ENCODE measurements at places on chromosomes 7 and 10.

- peak; percentile 96 for DNase-seq
Observed at GRCh38 chr10:73940634-73941221, 29.8 kb downstream of the PLAU start.

- no peak for DNase-seq
Observed at GRCh38 chr10:92997620-92998019, 63.0 kb upstream of the CYP26C1 start.

DNA sequence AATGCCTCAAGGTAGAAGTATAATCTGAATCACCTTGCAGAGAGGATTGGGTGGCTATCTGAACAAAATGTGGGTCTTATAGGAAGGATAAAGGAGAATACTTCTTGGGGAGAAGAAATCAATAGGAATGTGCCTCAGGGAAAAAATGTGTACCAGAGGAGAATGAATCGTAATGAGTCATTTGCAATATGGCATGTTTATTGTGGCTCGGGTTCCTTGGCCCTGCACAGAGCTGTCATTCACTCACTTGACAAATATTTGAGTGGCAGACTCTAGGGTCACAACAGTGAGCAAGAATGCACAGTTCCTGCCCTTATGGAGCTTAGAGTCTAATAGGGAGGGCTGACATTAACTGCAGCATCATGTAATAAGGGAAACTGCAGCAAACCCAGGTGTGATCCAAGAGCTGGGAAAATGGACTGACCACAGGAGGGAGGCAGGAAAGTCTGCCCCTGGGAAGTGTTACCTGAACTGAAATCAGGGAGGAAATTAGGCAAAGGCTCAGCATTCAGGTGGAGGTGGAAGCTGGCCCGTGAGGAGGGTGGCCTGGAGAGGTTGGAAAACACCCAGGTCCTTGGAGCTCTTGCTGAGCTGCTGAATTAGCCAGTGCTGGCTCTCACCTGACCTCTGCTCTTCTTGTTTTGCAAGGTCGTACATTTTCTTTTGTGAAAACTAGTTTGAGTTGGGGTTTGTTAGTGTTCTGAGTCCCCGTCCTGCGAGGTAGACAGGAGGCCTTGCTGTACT is 203.9 kb downstream of the FRMD4A start:
- no peak for DNase-seq

DNA sequence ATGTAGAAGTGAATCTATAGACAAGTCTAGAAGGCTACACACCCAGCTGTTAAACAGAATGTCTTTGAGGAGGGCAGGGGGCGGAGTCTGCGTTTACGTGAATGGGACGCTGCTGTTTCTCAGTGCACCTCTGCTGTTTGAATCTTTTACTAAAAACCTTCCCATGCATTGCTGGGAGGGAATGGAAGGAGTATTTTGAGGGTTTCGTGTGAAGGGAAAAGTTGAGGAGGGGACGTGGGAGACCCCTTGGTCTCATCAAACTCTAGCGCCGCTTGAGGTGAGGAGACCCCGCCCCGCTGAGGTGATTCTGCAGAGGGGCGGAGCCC is 492 bp upstream of the VCL start:
- DNase-seq = no peak

DNA sequence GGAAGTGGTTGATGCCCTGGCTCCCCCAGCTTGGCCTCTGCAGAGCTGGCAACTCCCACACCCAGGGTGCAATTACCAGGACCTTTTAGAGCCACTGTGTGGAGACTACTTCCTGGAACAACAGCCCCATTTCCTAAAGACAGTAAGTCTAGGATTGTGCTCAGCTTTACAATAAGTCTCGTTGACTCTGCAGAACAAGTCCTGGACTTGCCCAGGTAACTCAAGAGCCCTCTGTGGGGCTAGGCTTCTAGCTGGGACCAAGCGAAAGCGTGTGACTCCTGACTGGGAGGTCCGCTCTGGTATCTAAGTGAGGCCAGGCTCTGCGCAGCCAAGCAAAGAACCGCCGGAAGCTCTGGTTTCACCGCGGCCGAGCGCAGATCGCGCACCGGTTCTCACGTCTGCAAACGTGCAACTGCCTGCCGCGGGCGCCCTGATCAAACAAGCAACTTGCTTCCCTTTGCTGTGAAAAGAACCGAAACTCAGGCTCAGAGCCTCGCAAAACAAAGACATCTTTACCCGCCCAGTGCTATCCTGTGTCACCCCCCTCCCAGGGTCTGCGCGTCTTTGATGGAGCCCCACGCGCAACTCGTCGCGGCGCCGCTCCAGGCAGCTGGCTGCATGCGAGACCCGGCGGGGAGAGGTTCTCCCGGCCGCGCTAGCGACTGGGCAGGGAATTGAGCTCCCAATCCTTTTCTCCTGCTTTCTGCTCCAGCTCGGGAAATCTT is 4.4 kb upstream of the PDLIM1 start:
- no peak for DNase-seq

GRCh38 chr10:61166065-61166464 is 222.1 kb upstream of the RHOBTB1 start:
- no peak for DNase-seq

DNA sequence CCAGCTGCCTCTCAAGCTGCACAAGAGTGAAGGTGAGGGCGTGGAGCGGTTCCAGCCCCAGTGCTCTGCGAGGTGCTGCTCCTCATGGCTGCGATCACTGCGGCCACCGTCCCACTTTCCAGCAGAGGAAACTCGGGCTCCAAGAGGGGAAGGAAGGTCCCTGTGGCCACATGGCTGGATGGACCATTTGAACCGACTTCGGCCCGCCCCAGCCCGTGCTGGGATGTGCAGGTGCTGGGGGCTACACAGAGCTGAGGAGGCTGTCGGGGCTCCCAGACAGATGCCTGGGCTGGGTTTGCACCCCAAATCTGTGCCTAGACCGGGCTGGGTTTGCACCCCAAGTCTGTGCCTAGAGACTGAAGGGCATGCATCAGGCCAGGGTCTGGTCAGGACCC is 186.6 kb downstream of the DNAJB6 start:
- no peak for DNase-seq

DNA sequence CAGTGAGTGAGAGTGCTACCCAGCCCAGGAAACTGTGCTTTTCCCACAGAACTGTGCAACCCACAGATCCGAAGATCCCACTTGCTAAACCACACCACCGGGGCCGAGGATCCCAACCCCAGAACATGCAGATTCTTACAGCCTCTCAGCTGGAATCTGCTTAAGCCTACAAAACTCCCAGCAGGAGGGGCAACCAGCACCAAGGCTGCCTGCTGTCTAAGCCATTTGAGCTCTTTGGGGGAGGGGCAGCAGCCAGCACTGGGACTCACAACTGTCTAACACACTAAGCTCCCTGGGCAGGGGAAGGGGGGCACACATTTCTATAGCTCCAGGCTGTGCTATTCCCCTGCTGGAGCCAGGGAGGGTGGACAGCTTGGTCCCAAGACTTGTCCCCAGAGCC is 529.9 kb downstream of the XPNPEP1 start:
- DNase-seq = peak; percentile 25

DNA sequence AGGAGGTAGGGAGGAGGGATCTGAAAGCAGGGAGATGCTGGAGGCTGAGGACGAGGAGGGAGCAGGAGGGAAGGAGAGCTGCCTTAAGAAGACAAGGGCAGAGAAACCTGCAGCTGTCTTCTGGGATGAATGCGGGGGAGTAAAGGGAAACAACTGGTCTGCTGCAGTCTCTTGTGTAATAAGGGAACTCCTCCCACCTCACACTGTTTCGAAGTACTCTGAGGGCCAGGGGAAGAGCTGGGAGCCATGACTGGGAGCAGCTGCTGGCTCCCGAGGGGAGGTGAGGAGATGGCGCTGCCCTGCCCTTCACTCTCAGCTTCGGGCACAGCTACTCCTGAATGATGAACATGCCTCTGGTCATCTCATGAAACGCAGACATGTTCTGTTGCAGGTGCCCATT is 65.1 kb downstream of the CLEC2L start:
- DNase-seq = no peak

DNA sequence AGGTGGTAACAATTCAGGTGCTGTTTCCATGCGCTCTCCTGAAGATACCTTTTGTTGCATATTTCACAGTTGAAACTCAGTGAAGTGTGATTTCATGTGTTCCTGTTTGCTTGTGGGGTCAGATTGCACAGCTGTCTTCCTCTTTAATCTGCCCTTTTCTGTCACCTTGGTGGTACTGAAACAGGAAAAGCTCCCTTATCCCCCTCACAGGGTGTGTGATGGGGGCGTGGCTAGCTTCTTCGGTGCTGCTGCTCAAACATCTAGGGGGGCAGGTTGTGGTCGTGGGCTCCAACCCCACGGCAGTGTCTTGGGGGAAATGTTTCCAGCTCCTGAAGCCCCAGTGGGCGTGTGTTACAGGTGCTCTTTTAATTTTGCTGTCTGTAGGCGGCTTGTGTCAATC is 107.4 kb upstream of the KLF14 start:
- DNase-seq = no peak

GRCh38 chr7:157704365-157704764 is 367.6 kb downstream of the DNAJB6 start:
- DNase-seq = no peak

GRCh38 chr10:71312811-71313789 is 6.0 kb upstream of the SLC29A3 start:
- DNase-seq = no peak

DNA sequence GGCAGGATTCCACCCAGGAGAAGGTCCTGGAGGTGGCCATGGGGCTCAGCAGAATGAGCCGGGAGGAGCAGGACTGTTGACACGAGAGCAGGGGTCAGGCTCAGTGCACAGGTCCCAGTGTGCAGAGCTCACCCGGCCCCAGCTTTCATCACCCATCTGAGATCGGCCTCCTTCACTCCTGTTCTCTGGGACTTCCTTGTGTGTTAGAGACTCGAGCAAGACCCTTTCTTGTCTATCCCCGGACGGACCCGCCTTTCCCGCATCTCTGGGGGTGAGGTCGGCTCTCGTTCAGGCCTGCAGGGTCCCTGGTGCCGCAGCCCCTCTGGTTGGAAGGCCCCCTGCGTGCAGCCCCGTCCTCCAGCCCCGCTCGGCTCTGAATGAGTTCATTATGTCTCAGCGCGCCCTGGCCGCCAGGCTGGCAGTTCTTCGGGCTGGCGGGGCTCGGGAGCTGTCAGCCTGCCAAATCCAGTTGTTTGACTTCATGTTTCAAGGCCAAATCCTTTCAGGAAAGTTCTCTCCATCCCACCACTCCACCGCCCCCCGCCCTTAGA is 127.9 kb downstream of the LHPP start:
- DNase-seq = no peak

DNA sequence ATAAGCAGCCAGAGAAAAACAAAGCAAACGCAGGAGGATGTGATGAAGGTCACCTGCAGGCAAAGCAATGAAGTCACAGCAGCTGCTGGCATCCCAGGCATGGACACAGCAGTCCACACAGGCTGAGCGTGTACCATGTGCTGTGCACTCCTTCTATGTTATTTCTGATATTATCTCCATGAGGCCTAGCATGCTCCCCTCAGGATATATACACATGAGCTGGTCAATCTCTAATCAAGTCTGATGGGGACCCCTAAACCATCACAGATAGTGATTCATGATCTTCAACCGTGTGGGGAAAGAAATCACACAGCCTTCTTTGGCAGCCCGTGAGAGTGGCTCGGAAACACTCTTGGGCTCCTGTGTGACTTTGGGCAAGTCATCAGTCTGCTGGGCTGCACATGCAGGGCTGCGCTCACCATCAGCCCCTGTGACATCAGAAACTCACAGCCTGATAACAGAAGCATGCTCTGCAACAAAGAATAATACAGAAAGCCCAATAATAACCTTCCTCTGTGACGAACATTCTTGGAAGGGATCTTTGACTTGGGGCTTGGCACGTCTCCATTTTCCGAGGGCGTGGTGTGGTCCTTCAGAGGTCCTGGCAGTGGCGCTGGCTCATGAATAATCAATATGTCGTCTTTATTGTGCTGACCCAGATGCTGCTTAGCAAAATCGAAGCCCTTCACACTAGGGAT is 83.0 kb upstream of the ATP6V0A4 start:
- DNase-seq = no peak

- no peak for DNase-seq
Observed at GRCh38 chr7:125878235-125878956, 948.8 kb upstream of the POT1 start.

DNA sequence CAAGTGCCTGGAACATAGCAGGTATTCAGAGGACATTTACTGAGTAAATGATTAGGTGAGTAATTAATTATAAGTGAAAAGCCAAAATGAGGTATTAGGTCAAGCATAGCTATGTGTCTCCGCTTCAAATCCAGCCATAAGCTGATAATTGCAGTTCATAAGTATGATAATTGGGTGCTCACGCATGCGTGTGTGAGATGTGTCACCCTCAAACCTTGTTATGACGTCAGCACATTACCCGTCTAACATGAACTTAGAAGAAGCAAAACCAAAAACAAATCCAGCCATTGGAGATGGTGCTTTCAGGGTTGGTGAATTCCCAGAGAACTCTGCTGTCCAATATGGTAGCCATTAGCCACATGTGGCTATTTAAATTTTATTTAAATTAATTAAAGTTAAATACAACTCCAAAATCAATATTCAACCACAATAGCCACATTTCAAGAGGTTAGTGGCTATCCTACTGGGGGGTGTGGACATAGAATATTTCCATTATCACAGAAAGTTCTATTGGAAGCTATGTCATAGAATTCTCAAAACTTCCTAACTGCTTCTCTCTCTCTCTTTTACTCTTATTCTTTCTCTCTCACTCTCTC is at the start of gene CPA5:
CPA5 (plus strand) TSS at position 546 of the 596 bp plus-strand sequence. CDS start 1,670 bp downstream, outside the sequence.
- DNase-seq = no peak

DNA sequence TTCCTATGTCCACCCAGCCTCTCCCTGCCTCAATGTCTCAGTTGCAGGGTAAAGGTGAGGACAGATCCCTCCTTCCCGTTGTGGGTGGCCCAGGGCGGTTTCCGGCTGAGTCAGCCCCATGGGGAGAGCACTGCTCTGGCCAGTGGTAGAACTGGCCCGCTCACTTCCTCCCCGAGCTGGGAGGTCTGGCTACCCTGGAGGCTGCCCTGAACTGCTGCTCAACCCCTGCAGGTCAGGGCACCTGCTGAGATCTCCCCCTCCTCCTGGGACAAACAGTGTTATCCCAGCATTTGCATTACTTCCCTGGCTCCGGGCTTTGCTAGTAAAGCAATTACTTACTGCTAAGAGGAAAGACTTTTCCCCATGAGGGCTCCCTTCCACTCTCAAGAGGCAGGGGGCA is 21.4 kb upstream of the IMPDH1 start:
- no peak for DNase-seq

GRCh38 chr7:27647046-27647445 is 15.6 kb downstream of the HIBADH start:
- DNase-seq = no peak

DNA sequence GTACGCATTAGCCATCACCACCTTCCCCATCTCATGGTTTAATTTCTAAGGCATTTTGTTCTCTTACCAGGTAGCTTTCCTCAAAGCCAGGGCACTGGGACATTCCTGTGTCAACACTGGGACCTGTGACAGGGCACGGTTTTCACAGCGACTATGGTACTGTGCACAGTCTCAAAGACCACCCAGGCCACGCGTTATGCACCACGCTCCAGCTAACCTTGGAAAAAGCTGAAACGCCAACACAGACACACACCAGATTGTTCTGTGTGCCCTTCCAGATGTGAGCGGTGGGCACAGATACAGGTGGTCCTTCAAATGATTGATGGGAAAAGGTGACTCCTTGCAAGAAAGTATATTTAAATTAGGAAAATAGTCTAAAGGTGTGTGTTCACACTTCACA is 337.3 kb downstream of the WDR37 start:
- DNase-seq = no peak

- DNase-seq = no peak
Observed at GRCh38 chr10:37948210-37948609, 28.2 kb downstream of the ZNF25 start.

All from iPS-NIHi11 (cell line).